ENCODE measurements at places on chromosomes 1 and 21.
A peak's percentile ranks its signal among the peaks of the same experiment; 100 is the strongest.

- DNase-seq: peak; percentile 90
Observed at GRCh38 chr1:36155408-36156328, at the start of gene MAP7D1. Gene MAP7D1, plus strand, starts transcription at chr1:36156160. Its CDS starts 258 bp downstream, at chr1:36156418.

GRCh38 chr1:216293683-216294082 is 129.6 kb downstream of the USH2A start:
- peak; percentile 81 for DNase-seq

DNA sequence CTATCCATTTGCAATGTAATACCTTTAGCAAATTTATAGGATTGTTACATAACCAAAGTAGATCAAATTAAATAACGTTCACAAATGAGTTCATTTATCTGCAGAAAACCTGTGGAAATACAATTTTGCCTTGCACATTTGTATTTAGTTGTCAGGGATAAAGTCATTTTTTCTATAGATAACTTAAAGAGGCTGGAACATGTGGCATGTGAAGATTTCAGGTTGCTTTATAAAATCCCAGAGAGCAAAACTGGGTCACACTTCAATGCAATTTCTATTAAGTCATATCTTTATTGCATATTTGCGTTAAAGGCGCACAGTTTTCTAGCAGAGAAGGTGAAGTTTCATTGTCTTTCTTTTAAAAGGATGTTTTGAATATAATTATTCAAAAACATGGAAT is 342.4 kb downstream of the USP25 start:
- DNase-seq: peak; percentile 62

GRCh38 chr1:40381268-40382107 is 8.0 kb downstream of the SMAP2 start:
- peak; percentile 17 for DNase-seq

- no peak for DNase-seq
Observed at GRCh38 chr1:183569141-183569540, 21.1 kb downstream of the NCF2 start.

GRCh38 chr1:238265866-238266265 is 375.1 kb upstream of the ZP4 start:
- no peak for DNase-seq

- DNase-seq: peak; percentile 2
Observed at GRCh38 chr1:95916616-95917015, 682.6 kb downstream of the RWDD3 start.

- DNase-seq: no peak
Observed at GRCh38 chr21:42006765-42007164, 3.4 kb downstream of the ZBTB21 start.

DNA sequence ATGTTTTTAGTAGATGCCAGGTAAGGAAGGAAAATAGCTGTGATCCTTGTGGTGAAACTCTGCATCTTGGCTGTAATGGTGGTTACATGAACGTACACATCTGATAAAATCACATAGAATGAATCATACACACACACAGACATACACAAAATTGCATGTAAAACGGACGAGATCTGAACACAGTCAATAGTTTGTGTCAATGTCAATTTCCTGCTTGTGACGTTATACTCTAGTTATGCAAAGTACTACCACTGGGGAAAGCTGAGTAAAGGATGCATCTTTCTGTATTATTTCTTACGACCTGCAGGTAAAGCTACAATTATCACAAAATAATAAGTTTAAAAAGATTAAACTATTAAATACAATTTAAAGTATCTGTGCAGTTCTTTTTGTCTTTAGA is 493.7 kb upstream of the ZP4 start:
- no peak for DNase-seq

GRCh38 chr1:46599059-46599970 is 4.8 kb downstream of the MKNK1 start:
- no peak for DNase-seq

GRCh38 chr1:217435204-217435603 is 195.7 kb downstream of the GPATCH2 start:
- DNase-seq: no peak

DNA sequence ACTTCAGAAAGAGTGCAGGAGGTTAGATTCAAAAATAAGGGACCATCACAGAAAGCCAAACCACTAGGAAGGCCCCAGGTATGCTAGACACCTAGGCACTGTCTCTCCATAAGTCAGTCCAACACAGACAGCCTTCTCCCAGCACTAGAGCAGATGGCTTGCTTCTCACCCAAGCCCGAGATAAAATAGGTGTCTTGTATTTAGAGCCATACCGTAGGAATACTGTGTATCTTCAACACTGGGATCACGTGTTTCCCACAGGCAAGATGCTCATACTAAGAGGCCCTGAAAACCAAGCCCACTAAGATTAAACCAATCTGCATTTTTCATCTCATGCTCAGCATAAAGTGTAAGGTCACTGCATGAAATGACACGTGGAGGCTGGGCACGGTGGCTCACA is 223.3 kb upstream of the KAZN start:
- DNase-seq: no peak

- no peak for DNase-seq
Observed at GRCh38 chr1:2459757-2460156, 16.3 kb upstream of the PLCH2 start.

DNA sequence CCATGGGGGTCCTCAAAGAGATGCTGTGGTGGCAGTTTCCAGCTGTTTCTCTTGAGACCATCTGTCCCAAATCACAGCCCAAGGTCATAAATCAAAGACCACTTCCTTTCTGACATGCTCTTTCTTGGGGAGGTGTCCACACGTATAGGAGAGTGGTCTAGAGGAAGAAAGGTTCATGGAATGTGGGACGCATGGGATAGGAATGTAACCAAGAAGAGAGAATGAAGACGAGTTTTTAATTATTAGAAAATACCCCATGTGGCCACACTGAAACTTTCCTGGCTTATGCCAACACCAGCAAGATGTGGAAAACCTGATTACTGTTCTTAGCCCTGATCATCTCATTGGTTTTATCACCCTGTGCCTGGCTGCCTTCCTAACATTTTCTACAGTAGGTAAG is 124.2 kb upstream of the IFFO2 start:
- DNase-seq: no peak

DNA sequence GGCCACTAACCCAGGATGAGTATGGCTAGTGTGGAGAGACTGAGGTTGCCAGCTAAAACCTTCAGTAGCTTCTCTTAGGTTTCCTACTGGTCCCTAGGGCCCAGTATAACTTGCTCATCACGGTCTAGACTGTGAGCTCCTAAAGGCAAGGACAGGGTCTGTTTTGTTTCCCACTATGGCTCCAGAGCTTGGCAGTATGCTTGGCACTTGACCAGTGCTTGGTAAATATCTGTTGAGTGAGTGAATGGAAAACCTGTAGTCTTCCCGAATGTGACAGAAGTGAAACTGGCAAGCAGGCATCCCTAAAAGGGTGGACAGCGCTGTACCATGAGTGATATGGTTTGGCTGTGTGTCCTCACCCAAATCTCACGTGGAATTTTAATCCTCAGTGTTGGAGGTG is 13.1 kb upstream of the PARS2 start:
- no peak for DNase-seq

DNA sequence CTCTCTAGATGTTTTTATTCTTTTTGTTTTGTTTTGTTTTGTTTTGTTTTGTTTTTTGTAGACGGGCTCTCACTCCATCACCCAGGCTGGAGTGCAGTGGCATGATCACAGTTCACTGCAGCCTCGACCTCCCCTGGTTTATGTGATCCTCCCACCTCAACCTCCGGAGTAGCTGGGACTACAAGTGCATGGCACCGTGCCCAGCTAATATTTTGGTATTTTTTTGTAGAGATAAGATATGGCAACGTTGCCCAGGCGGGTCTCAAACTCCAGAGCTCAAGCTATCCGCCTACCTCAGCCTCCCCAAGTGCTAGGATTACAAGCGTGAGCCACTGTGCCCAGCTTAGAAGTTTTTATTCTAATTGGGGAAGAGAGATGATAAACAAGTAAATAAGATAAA is 13.3 kb upstream of the TP53BP2 start:
- no peak for DNase-seq

DNA sequence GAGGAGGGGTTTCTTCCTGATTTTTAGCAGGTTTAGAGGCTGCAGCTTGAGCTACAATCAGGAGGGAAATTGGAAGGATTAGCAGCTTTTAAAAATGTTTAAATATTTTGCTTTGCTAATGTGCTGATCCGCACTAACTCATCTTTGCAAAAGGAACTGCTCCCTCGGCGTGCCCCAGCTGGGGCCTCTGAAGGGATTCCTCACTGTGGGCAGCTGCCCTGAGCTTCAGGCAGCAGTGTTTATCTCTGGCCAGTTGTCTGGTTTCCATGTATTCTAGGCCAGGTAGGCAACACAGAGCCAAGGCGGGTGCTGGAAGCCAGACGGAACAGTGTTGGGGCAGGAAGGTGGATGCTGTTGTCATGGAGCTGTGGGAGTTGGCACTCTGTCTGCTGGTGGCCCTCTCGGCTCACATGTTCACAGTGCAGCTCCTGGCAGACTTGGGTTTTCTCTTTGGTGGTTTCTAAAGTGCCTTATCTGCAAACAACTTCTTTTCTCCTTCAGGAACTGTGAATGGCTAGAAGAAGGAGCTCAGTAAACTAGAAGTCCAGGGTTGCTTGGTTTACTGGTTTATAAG is 18.9 kb downstream of the NECAP2 start:
- no peak for DNase-seq

GRCh38 chr1:2887941-2888855 is 86.7 kb upstream of the TTC34 start:
- no peak for DNase-seq

DNA sequence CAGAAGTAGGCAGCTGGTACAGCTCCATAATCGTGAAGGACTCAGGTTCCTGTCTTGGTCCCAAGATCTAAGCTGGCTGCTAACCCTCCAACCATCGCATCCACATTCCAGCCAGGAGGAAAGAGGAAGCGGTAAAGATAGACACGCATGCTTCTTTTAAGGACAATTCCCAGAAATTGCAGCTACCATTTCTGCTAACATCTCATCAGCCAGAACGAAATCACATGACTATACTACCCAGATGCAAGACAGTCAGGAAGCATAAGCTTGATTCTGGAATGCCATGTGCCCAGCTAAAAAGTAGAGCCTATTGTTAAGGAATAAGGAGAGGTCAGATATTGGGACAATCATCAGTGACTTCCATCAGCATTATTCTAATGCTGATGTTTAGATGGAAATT is 110.4 kb downstream of the EPHB2 start:
- no peak for DNase-seq

DNA sequence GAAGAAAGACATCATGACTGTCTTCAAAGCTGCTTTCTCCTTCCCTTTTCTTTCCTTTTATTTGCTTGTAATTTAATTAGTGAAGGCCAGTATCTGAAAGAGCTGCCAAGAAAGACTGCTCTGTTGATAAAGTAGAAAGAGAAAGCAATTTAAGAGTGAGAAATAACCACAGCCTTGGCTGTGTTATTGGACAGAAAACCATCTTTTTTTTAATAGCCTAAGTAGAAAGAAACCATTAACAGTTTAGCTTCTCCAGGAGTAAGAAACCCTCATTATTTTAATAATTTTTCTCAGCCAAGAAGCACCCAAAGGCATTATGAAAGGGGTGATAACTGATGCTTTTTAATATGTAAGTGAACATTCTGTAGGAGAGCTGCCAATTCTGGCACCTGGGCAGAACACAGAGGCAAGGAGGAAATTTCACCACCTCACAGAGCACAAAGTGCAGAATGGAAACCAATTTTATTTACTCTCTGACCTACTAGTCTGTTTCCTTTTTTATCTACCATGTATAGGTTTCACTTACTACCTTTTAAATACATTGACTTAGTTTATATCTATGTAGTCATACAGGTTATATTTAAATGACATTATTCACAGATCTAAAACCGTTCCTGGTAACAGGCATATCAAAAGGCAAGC is 703.2 kb downstream of the MRPL39 start:
- no peak for DNase-seq

- DNase-seq: no peak
Observed at GRCh38 chr1:73953186-73953585, 244.8 kb downstream of the LRRIQ3 start.

GRCh38 chr1:53733447-53733931 is 5.5 kb downstream of the GLIS1 start:
- no peak for DNase-seq

- DNase-seq: no peak
Observed at GRCh38 chr1:236844499-236845271, 49.6 kb downstream of the MTR start.

- DNase-seq: no peak
Observed at GRCh38 chr1:4375812-4376211, 278.6 kb upstream of the AJAP1 start.

- DNase-seq: peak; percentile 6
Observed at GRCh38 chr1:88595355-88596002, 88.6 kb upstream of the PKN2 start.

GRCh38 chr1:115214098-115214497 is 124.0 kb downstream of the NGF start:
- DNase-seq: no peak

GRCh38 chr1:234978397-234979295 is 150.0 kb downstream of the TOMM20 start:
- no peak for DNase-seq

DNA sequence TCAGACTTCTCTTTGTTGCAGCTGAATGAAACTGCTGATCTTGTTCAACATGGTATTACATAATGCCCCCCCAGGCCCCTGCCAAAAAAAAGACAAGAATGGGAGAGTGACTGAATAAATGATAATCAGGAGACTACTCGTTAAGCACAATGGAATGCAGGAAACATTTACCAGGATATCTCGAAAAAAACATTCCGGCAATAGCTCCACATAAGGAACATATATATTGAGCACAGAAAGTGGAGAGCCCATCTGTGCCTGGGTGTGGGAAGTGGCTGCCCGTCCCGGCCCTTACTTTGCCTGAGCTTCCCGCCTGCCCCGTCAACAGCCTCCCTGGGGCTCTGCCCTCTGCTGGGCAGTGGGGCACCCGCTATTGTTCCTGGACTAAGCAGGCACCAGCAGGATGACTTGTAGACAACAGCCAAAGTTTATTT is 13.3 kb downstream of the TRIM11 start:
- DNase-seq: no peak

- DNase-seq: no peak
Observed at GRCh38 chr1:3564921-3565831, 46.1 kb downstream of the MEGF6 start.

GRCh38 chr1:87937831-87938395 is 609.2 kb downstream of the LMO4 start:
- DNase-seq: peak; percentile 37

DNA sequence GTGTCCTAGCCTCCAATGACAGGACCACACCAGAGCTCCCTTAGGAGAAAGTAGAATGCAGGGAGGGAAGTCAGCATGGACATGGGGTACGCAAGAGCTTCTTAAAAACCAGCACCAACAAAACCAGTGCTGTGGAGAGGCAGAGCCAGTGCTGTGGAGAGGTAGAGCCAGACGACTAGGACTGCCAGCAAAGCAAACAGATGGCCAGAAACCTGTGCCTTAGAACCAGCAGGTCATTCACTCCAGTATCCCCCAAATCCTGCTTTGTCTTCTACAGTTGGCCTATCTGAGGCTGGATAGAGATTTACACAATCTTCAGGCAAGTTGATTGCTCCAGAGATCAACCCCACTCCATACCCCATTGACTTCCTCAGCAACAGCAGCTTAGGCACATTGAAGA is 459.9 kb upstream of the CAMK1G start:
- no peak for DNase-seq

DNA sequence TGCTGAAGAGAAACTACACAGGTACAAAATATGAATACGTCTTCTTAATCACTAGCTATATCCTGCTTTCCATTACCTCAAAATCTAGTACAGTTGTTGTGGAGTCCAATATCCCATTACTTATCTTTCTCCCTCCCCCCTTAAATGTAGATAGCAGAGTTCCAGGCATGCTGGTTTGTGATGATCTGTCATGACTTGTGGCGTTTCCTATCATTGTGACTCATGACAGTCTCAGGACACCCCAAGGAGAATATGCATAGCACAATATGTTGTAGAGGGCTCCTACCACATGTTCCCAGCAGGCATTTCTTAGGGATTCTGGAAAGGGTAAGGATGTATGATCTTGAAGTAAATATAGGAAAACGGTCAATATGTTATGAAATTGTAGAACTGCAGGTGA is 206.9 kb downstream of the USH2A start:
- no peak for DNase-seq
